Upper lobe of left lung (tissue), 6 donors: ENCODE measurements at places on chromosomes 11 and 22. TPM values are rescaled to one million over a fixed set of nuclear protein-coding genes. Genes with fewer than 3 reads are reported as not detected.

DNA sequence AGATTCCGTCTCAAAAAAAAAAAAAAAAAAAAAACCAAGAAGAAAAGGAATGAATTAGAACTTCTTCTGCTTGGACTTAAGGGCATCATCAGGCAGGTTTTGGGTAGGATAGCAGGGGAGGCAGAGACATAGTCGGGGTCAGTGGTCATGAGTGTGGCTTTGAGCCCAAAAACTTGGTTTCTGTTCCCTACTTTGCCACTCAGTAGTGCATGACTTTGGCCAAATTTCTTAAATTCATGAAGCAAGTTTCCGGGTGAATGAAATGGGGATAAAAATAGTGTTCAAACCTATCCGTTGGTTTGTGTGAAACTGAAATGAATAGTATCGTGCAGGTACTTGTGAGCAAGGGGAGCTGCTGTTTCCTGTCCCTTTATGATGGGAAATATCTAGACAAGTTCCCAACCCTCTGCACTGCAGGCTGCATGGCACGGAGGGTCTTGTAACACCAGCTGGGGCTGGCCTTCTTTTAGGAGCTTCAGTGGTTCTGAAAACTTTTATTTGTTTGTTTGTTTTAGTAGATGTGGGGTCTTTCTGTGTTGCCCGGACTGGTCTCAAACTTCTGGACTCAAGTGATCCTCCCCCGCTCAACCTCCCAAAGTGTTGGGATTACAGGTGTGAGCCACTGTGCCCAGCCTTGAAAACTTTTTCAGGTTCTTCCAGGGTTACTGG is 18.4 kb downstream of the NEAT1 start:
- peaks cover 60% of the 10 kb centered on the region for H3K4me1 ChIP-seq
- no peaks in the 10 kb centered on the region for H3K27me3 ChIP-seq
- H3K27ac ChIP-seq, result peak overlapping the region; percentile 78

GRCh38 chr11:57978686-57979531 is 44.8 kb upstream of the OR9Q1 start:
- DNase-seq, result no peak
- H3K27ac ChIP-seq, result no peak overlapping the region
- no peak overlapping the region for H3K4me3 ChIP-seq
- H3K4me1 ChIP-seq, result no peaks in the 10 kb centered on the region
- no peaks in the 10 kb centered on the region for H3K27me3 ChIP-seq
- H3K36me3 ChIP-seq, result no peaks in the 10 kb centered on the region

EI24 gene
- 60.4 TPM for total RNA-seq

CHKB gene
- total RNA-seq, result 80.2 TPM

MPEG1 gene
- total RNA-seq, result 33.1 TPM

DNA sequence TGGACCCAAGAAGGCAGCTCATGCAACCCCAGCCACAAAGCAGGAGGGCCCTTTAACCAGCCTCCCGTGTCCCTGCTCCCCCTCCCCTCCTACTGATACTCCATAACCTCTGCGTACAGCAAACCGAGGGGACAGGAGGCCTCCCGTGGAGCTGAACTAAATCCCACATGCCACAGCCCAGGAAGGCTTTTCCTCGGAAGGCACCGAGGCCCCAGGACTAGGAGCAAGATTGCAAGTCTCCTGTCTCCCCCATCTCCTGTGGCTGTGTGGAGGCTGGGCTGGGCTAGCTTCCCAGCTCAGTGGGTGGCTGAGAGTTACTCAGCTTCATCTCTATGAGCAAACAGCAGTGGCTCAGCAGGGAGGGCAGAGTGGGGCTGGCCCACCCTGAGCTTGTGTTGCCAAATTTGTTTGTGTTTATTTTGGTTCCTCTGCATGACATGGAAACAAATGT is 62.7 kb upstream of the NECTIN1 start:
- DNase-seq, result no peak
- no peak overlapping the region for H3K27ac ChIP-seq
- no peaks in the 10 kb centered on the region for H3K27me3 ChIP-seq
- no peak overlapping the region for H3K4me3 ChIP-seq
- H3K36me3 ChIP-seq, result no peaks in the 10 kb centered on the region
- no peaks in the 10 kb centered on the region for H3K4me1 ChIP-seq

DNA sequence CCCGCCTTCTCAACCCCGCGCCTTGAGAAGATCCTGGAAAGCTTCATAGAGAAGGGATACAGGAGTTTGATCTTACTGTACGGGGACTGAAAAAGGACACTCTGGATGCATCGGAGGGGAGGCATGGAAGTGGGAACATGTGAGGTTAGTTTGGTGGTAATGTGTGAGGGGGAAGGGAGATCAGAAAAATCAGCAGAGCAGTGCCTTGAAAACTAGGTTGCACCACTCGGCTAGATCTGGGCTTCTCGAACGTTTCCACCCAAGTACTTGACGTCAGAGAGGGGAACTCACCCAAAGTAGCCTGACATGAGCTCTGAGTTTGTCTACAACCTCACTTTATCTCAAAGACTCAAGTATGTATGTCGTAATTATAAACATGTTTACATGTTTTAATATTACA is 14.5 kb downstream of the USP35 start:
- peak; percentile 47 for DNase-seq
- H3K4me1 ChIP-seq, result no peaks in the 10 kb centered on the region
- H3K27me3 ChIP-seq, result no peaks in the 10 kb centered on the region
- peaks cover 59% of the 10 kb centered on the region for H3K36me3 ChIP-seq

DNA sequence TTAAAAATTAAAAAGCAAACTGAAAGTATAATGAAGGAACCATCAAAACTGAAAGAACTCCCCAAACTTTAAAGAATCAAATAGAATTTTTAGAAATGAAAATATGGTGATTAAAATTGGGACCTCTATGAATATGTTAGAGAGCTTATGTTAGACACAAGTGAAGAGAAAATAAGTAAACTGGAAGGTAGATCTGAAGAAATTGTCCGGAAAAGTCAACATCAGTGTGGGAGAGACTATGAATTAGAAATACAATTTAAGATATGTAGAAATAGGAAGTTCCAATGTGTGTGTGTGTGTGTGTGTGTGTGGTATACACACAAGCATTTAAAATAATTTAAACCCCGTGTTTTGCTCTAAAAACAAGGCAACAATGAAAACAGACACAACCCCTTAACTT is 4.9 kb upstream of the OR8B4 start:
- no peaks in the 10 kb centered on the region for H3K27me3 ChIP-seq
- no peak for DNase-seq
- no peak overlapping the region for H3K4me3 ChIP-seq
- H3K27ac ChIP-seq, result no peak overlapping the region

CDC45 gene
- total RNA-seq, result not detected

- H3K27ac ChIP-seq, result no peak overlapping the region
- H3K27me3 ChIP-seq, result no peaks in the 10 kb centered on the region
- no peak for DNase-seq
- H3K4me1 ChIP-seq, result no peaks in the 10 kb centered on the region
- H3K36me3 ChIP-seq, result no peaks in the 10 kb centered on the region
Measured at GRCh38 chr22:27456696-27457503, 344.7 kb downstream of the MN1 start.

- no peaks in the 10 kb centered on the region for H3K36me3 ChIP-seq
- H3K4me3 ChIP-seq, result no peak overlapping the region
- no peak for DNase-seq
- no peak overlapping the region for H3K27ac ChIP-seq
Measured at GRCh38 chr11:43222215-43222614, 89.6 kb upstream of the API5 start.
